MM.1S (cell line): ENCODE measurements at places on chromosomes 16 and 17.

- DNase-seq = no peak
Observed at GRCh38 chr17:44376124-44376523, 12.5 kb upstream of the FAM171A2 start.

DNA sequence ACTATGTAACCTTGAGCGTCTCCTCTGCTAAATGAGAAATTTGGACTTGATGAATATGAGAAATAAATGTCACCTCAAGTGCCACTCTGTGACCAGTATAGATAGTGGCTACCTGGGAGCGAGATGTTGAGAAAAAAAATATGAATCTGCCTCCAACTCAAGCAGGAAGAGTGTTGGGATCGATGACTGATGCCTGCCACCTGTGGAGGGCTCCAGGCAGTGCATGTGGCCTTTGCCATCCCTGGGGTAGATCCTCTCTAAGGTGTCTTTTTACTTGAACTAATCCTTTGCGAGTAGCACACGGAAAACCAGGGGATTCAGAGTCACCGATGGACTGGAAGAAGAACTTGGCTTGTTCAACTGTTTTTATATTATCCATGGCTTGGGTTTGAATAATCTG lies 9.4 kb downstream of the CCDC182 start:
- DNase-seq = peak; percentile 25

- no peak for DNase-seq
Observed at GRCh38 chr17:8138374-8138671, 13.9 kb downstream of the PER1 start.

DNA sequence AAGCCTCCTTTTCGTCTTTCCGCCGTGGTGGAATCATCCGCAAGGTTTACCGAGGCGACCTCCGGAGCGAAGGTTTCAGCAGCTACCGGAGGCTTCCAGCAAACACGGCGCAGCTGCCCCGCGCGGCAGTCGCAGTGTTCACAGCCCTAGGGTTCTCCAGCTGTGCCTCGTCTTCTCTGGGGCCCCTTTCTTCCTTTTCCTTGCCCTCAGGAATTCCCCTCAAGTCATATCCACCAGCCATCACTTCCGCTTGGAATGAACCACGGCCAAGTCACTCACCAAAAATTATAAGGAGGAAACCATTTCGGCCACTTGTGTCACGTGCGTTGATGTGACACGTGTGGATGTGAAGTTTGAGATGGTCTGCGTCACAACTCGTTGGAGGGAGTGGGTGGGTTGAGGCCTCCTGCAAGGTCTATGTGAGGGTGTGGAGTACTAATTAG lies 636 bp upstream of the ERN1 start:
- DNase-seq = no peak

- no peak for DNase-seq
Observed at GRCh38 chr16:22388101-22388644, 13.8 kb upstream of the CDR2 start.

- DNase-seq = peak; percentile 58
Observed at GRCh38 chr16:569445-570254, at the start of gene PIGQ. PIGQ (plus strand) TSS chr16:569968; CDS start chr16:574075, 4,107 bp downstream.

- DNase-seq = no peak
Observed at GRCh38 chr17:80352991-80353665, 61.8 kb upstream of the ENDOV start.

- DNase-seq = peak; percentile 47
Observed at GRCh38 chr17:3556916-3557767, 470 bp downstream of the TRPV3 start.

- DNase-seq = no peak
Observed at GRCh38 chr17:27631411-27631760, 398 bp downstream of the LGALS9 start.

DNA sequence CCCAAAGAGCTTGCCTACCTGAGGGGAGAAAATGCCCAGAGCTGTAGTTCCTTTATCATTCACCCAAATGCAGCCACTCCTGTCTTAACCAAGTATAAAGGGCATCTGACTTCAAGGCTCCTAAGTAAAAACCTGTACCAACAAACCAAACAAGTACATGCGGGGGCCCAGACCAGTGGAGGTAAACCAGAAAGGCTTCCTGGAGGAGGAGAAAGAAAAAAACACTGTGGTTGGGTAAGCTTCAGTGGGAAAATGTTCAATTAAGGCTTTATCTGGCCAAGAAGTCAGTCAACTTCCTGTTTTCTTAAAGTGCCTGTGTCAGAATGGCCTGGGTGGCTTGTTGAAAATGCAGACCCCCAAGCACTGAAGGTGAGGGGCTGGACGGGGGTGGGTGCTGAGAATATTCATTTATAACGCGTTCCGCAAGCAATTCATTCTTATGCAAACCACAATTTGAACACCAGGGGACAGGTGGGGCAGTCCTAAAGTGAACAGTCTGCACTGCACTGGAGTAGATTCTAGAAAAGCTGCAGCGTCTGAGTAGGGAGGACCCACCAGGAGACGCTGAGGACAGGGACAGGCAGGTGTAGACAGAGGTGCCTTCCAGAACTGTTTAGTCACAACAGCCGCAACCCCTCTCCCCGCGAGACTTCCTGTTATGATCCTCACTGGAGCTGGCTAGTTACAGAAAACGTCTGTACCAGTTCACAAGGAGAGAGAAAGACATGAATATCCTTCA lies 467.1 kb downstream of the SOX9 start:
- DNase-seq = peak; percentile 71

- no peak for DNase-seq
Observed at GRCh38 chr17:63542942-63543821, 7.1 kb upstream of the DCAF7 start.

GRCh38 chr17:67343237-67343636 lies 23.1 kb downstream of the PSMD12 start:
- DNase-seq = no peak

GRCh38 chr16:87324411-87325275 lies 7.5 kb upstream of the C16orf95 start:
- no peak for DNase-seq

- no peak for DNase-seq
Observed at GRCh38 chr16:54061454-54061853, 225.1 kb downstream of the IRX3 start.

- DNase-seq = no peak
Observed at GRCh38 chr17:36529121-36529520, 5.5 kb downstream of the MYO19 start.

GRCh38 chr17:56850591-56850990 lies 16.6 kb downstream of the DGKE start:
- peak; percentile 37 for DNase-seq

- no peak for DNase-seq
Observed at GRCh38 chr17:48143629-48144028, 36.1 kb downstream of the SNX11 start.

GRCh38 chr16:84368308-84368996 lies at the start of gene ATP2C2:
ATP2C2 (plus strand) TSS chr16:84368538; CDS start chr16:84368616, 78 bp downstream.
- no peak for DNase-seq

- no peak for DNase-seq
Observed at GRCh38 chr16:67028167-67028695, 718 bp upstream of the CBFB start.

DNA sequence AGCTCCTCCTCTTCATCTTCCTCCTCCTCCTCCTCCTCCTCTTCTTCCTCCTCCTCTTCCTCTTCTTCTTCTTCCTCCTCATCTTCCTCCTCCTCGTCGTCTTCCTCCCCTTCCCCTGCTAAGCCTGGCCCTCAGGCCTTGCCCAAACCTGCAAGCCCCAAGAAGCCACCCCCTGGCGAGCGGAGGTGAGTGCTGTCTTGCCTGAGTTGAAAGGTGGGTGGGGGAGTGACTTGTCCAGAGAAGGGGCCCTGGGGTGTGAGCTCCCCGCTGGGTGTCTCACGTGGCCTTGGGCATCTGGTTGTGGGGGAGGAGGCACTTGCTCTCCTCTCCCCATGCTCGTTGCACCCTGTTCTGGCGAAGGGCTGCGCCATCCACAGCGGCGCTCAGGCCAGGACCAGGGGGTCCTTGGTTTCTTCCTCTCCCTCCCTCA lies 8.0 kb downstream of the ELOB start:
- DNase-seq = no peak

- no peak for DNase-seq
Observed at GRCh38 chr17:67980456-67980855, 15.8 kb downstream of the C17orf58 start.

- DNase-seq = no peak
Observed at GRCh38 chr16:82481455-82481854, 145.3 kb upstream of the CDH13 start.

GRCh38 chr16:85650844-85651628 lies 37.7 kb downstream of the GINS2 start:
- DNase-seq = no peak

- no peak for DNase-seq
Observed at GRCh38 chr16:88907768-88908167, 41.3 kb upstream of the PABPN1L start.
